ENCODE measurements at places on chromosomes 7 and 10.

- DNase-seq = peak; percentile 22
Measured at GRCh38 chr7:95246831-95247370, 77.4 kb downstream of the PON1 start.

GRCh38 chr10:87842776-87843497 is 20.4 kb downstream of the KLLN start:
- no peak for DNase-seq

DNA sequence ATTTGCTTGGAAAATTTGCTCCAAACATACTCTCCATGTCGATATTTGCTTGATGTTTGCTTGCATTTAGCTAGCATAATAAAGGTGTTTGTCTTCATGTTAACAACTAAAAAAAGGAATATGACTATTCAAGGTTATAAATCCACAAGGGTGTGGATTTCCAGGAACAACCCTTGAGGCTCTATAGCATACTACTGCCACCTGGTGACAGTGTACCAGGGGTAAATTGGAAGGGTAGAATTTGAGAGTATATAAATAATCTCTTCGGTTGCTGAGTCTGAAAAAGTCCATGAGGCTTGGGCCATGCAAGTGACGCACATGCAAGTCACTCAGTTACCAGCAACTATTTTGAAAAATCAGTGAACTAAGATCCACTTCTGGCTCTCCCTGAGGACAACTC is 68.4 kb downstream of the SLIT1 start:
- no peak for DNase-seq

DNA sequence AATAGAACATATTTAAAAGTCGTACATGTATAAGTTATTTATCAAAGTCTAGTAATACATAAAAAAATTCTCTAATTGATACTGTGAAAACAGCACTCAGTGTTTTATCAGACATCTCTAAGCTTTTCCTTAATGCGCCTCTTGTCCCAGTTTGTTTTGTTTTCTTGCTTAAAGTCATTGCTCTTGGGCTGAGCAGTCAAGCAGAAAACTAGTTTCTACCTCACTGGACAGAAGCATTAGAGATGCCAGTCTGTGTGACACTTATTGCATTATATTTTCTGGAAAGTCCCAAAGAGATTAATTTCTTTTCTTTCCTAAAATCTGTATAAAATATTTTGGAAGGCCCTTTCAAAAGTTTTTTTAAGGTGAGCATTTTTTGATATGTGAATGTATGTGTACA is 236.2 kb downstream of the PCLO start:
- no peak for DNase-seq

GRCh38 chr7:151509670-151510333 is 9.9 kb downstream of the RHEB start:
- DNase-seq = no peak

- DNase-seq = no peak
Measured at GRCh38 chr10:63169624-63170023, 36.5 kb downstream of the NRBF2 start.

GRCh38 chr10:49174261-49174925 is 13.8 kb downstream of the TMEM273 start:
- no peak for DNase-seq

DNA sequence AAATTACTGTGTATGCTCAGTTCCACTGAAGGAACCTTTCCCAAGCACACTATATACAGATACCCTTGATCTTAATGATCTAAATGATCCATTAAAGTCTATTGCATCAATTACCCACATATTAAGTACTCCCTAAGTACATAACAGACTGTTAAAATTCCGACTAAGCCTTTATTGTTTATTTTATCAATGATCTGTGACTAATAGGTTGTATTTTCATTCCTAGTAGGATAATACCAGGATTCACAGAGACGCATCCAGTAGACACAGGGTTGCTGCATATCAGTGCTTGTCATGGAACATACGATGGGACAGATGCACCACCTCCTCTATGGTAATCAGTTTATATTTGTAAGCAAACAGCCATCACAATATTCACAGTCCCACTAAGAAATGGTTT is 159.6 kb upstream of the SLC26A5 start:
- no peak for DNase-seq

DNA sequence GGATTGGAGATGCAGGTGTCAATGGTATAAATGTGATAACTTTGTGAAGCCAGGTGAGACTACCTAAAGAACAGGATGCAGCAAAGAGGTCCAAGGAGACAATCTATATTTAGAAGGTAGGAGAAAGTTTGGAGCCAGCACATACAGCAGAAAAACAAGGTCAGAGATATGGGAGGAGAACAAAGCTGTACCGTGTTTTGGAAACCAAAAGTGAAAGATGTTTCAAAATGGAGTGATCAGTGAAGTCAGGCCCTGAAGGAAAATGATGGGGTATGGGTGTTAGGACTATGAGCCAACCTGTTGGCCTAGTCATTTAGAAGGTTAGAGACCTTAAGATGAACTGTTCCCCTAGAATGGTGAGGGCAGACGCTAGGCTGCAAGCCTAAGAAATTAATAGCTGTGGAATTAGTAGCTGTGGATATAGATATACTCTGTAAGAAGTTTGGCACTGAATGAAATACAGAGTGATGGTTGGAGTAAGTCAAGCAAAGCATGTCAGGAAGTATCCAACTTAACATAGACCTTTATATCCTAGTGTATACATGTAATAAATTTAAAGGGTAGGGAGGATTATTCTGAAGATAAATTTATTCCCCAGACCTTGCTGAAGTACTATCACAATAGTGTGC is 149.8 kb upstream of the WNT16 start:
- DNase-seq = no peak

- no peak for DNase-seq
Measured at GRCh38 chr7:318878-319661, 29.1 kb downstream of the FOXL3 start.

- no peak for DNase-seq
Measured at GRCh38 chr10:44382131-44382858, 2.6 kb downstream of the CXCL12 start.

- DNase-seq = no peak
Measured at GRCh38 chr7:116591202-116592040, 66.6 kb downstream of the CAV1 start.

DNA sequence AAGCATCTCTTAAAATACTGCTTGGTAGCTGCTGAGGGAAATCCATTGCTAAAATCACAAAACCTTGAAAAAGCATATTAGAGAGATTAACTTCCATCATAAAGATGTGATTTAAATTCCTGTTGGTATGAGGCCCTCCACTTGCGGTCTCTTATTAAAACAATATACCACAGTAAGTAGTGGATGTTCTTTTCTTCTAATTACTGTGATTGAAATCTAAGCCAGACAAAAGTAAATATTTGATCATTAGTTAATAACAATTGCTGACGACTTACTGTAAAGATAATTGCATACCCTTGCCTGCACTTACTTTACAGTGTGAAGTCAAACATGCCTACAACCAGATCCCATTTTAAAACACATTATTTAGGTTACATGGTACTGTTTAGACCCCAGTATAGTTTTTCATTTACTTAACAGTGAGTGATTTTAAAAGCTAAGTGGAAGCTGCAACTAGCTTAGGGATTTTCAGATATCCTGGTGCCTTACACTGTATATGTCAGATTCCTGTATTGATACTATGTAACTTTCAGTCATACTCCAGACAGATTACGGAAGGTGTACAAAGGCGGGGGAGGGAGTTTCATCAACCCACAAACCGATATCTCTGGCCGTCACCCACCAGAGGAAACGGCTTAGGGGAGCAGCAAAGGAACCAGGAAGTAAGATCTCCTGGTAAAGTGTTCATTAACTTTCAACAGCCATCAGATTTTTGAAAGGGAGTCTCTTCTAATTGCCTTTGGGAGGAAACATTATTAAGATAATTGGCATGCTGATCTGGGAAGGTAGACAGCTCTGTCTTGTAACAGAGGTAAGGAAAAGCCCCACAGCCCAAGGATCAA is 986 bp downstream of the NRP1 start:
- peak; percentile 35 for DNase-seq

DNA sequence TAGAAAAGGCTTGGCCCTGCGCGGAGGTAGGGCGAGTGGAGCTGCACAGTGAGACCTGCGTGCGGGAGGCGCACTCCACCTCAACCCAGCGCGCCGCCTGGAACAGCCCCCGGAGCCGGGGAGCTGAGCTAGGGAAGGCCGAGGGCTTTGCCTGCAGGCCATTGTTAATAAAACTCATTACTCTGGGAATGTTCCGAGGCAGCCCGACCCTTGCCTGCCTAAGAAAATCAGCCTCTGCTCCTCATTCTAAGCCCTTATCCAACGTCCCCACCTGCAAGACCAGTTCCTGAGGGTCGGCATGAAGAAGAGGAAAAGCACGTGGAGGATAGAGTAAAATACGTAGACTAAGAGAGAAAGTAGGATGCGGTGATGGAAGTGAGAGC is 55.3 kb downstream of the C7orf25 start:
- no peak for DNase-seq

GRCh38 chr7:43669286-43670081 is 59.8 kb downstream of the COA1 start:
- peak; percentile 84 for DNase-seq

DNA sequence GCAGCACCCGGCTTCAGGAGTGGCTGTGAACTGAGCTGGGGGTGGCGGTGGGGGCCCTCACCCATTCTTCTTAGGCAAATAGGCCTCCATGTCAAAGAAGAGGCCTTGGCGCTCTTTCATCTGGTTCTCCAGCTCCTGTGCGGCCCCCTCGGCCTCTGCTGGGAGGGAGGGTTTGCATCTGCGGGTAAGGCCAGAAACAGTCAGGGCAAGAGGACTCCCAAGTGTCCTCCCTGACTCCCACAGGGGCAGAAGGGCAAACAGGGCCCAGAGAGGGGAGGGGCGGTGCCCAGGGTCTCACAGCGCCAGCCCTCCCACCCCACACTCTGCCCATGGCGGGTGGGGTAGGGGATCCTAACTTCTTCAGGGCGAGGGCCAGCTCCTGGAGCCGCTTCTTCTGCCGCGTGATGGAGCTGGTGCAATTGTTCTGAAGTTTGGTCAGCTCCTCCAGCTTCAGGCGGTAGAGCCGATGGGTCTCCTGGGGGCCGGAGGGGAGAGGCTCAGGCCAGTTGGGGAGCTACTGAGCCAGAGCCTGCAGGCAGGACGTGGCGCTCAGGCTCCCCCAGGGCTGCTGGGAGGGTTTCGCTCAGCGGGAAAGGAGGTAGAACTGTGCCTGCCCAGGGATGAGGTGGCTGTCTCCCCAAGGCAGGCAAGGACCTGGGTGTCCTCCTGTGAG is 2.2 kb downstream of the TMEM120A start:
- no peak for DNase-seq

DNA sequence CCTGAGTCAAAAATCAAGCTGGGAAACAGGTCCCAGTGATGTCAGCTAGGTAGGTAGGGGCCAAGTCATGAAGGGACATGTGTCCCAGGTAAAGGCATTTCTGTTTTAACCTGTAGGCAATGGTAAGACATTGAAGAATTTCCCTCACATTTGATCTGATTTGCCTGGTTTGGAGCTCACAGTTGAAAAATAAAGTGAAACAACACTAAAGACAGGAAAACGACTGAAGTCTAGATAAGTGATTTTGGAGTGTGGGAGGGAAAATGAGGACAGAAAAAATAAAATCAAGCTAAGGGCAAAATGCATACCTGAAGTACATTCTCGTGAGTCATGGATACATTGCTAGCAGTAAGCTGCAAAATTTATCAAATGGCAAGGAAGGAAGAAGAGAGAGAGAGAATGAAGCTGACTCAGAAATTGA is 169.9 kb downstream of the SKIDA1 start:
- no peak for DNase-seq

DNA sequence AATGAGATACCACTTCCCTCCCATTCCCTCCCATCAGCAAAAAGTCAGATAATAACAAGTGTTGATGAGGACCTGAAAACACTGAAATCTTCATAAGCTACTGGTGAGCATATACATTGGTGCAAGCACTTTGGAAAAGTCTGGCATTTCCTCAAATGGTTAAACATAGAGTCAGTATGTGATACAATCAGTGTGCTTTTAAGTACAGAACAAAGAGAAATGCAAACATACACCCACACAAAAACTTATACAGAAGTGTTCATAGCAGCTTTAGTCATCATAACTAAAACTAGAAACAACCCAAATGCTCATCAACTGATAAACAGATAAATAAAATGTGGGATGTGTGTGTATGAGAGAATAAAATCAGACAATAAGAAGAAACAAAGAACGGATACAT is 261.9 kb downstream of the ELMO1 start:
- DNase-seq = no peak

- DNase-seq = no peak
Measured at GRCh38 chr10:115981081-115981480, 291.9 kb downstream of the GFRA1 start.

DNA sequence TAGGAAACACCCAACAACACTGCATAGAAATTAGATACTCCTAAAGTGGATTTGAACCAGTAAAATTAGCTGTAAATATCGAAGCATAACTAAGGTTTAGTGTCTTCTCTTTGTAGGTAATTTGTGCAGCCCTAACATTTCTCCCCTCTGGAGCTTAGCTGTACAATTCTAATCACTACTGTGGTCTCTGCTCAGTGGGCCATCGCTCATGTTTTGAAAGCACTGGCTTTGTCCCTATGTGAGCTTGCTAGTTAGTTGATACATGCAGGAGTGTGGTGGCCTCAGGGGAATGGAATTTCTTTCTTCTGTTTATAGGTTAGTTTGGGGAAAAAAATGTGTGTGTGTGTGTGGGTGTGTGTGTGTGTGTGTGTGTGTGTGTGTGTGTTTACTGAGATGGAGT is 373.1 kb downstream of the DPP6 start:
- DNase-seq = no peak

DNA sequence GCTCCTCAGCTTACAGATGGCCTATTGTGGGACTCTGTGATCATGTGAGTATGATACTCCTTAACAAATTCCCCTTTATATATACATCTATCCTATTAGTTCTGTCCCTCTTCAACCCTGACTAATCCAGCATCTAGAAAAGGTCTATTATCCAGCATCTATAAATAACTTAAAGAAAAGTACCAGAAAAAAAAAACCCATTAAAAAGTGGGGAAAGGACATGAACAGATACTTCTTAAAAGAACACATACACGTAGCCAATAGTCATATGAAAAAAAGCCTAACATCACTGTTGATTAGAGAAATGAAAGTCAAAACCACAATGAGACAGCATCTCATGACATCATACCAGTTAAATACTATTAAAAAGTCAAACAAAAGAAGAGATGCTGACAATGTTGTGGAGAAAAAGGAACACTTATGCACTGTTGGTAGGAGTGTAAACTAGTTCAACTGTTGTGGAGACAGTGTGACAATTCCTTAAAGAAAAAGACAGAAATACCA is 549.5 kb upstream of the GRM3 start:
- DNase-seq = no peak

DNA sequence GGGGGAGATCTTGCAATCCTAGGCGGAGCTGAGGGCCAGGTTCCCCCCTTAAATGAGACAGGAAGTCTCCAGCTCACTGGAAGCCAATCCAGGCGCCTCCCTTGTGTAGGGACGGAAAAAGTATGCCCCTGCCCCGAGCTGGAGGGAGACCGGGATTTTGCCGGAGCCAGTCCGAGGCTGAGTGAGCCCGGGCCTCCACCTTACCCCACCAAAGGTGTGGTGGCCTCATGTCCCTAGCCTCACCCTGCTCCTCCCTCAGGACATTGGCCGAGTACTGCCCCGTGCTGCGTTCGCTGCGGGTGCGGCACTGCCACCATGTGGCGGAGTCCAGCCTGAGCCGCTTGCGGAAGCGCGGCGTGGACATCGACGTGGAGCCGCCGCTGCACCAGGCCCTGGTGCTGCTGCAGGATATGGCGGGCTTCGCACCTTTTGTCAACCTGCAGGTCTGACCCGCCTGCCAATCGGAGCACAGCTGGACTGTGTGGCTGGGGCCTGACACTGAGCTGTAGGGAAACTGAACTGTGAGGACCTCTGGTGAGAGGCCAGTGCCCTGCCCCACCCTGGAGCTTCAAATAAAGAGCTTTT is 2.0 kb downstream of the FBXL15 start:
- peak; percentile 74 for DNase-seq

- no peak for DNase-seq
Measured at GRCh38 chr10:131729361-131729760, 171.4 kb upstream of the PPP2R2D start.
